ENCODE measurements at places on chromosomes 3 and 15. TPM values are rescaled to one million over a fixed set of nuclear protein-coding genes. Genes with fewer than 3 reads are reported as not detected.

Gene LPP
- total RNA-seq, result 102 TPM

Gene DUSP7
- 13.5 TPM for total RNA-seq

Gene ANKRD63
- total RNA-seq, result not detected

Gene PRSS50
- total RNA-seq, result not detected

Gene ZDHHC19
- total RNA-seq, result not detected

Gene FAM227B
- total RNA-seq, result 5.1 TPM

Gene SLC2A2
- not detected for total RNA-seq

Gene CYP11A1
- total RNA-seq, result not detected

Gene SLC38A3
- total RNA-seq, result not detected

Gene CPB1
- not detected for total RNA-seq

Gene HCLS1
- 241 TPM for total RNA-seq

Gene SCAANT1
- total RNA-seq, result not detected

Gene ANXA2
- total RNA-seq, result 29.8 TPM

Gene ALDH1A2
- total RNA-seq, result not detected

Gene GABRG3
- total RNA-seq, result not detected

Gene CADPS
- total RNA-seq, result 79.5 TPM

Gene IFRD2
- total RNA-seq, result 97.3 TPM

Gene RGMA
- total RNA-seq, result not detected

GRCh38 chr15:40072216-40072990, 33.4 kb upstream of the SRP14 start:
- no peak for DNase-seq

DNA sequence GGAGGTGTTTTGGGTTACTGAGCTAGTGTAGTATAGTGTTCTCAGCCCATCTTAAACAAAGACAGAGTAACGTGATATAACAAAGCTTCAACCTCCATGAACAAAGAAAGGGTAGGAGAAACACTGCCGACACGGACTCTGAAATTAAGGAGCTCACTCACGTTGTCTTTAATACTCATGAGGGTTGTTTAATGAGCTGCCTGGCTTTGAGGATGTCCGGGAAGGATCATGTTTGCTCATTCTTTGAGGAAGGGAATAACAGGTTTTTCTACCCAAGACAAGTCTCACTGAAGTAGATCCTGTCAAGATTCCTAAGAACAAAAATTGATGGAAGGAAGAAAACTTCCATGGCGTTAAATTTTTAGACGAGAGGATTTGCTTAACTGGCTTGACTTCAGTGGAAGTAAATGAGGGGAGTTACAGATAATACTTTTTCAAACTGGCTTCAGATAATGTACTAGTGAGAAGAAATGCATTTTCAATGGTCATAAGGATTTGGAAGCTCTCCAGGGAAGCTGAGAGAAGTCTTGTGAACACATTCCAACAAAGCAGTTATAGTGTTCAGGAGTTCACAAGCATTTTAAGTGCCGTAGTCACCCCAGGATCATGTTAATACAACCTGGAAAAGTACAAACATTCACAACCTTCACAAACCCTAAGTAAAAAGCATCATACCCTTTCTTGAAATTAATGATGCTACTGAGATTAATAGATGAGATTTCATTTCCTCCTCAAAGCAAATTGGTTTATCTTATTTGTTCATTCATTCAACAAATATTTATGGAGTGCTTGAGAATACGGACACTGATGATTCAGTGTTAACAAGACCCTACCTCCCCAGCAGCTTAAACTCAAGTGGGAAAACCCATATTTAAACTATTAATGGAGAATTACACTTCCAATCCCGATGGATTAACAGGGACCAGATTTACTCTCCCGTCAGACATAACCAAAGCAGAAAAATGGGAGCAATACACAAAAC, 101.5 kb downstream of the SHQ1 start:
- no peak for DNase-seq

GRCh38 chr15:45174069-45174468, 13.7 kb downstream of the SHF start:
- no peak for DNase-seq

- no peak for DNase-seq
These were observed 56.3 kb upstream of the MRPS22 start for GRCh38 chr3:139287557-139287956.

- no peak for DNase-seq
These were observed 1.2 kb downstream of the ACOX2 start for GRCh38 chr3:58535531-58536500.

DNA sequence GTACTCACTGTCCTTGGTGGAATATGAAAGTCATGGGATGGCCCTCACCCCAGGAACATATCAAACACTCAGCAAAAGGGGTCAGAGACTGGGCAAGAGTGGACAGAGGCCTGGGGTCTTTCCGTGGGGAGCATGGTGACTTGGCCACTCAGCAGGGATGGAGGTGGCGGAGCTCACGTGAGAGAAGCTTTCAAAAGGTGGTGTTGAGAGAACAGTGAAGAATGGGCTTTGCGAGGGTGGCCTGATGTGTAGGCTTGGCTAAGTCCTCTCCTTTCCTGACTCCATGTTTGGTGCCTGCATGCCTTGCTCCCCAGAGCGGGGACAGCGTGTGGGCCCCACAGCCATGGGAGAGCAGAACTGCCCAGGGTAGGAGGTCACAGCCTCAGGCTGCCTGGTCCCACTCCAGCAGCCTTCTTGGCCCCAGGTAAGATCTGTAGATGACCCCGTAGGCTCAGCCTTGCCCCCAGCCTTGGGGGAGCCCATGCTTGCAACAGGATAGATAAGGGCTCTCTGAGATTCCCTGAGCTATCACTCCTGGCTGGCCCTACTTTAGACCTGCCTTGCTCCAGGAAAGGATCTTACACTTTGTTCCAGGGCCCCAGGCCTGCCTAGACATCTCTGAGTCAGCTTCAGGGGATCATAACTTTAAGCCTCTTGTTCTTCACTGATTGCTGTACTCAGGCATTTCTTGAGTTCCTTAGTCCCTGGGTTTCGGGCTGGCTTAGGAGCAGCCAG, 17.0 kb downstream of the RPLP1 start:
- no peak for DNase-seq

DNA sequence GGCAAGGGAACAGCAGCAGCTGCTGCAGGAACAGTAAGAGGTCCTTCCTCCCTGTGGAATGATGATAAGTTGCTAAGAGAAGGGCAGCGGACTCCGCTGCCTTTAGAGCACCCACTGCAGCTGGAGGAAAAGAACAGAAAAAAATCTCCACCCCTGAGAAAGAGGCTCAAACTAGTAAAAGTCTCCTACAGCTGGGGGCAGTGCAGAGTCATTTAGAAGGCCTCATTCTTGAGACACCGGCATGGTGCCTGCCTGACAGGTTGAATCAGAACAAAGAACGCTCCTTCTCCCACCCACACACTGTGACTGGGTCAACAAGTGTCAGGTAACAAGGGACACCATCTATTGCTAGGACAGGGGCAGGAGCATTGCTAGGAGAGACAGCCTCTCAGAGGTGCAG, 188.4 kb downstream of the ABHD5 start:
- peak; percentile 73 for DNase-seq

GRCh38 chr3:194492001-194492400, 5.2 kb upstream of the ATP13A3 start:
- no peak for DNase-seq

GRCh38 chr3:59258550-59259260, 208.9 kb upstream of the CFAP20DC start:
- DNase-seq, result no peak

GRCh38 chr15:90873998-90874605, 5.7 kb downstream of the FURIN start:
- DNase-seq, result no peak

DNA sequence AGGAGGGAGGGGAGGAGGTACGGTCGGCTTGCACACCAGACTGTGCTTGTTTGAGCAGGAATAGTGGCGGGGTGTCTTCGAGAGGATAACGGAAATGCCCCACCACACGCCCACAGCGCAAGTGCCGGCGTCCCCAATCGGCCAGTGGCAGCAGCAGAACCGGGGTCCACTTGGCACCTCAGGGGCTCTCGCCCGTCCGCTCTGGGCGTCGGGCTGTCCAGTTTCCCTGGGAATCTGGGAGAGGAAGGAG, 53.7 kb downstream of the CCDC54 start:
- DNase-seq, result no peak

DNA sequence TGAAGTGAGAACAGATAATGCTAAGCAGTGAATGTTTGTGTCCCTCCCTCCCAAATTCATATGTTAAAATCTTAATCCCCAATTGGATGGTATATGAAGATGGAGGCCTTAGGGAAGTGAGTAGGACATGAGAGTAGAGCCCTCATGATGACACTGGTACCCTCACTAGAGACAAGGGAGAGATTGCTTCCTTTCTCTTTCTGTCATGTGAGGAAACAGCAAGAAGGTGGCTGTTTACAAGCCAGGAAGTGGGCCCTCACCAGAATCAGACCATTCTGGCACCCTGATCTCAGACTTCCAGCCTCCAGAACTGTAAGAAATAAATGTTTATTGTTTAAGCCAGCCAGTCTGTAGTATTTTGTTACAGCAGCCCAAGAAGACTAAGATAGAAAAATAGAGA, 209.5 kb downstream of the SATB1 start:
- DNase-seq, result peak; percentile 50

- DNase-seq, result no peak
These were observed 326.6 kb upstream of the C2CD4B start for GRCh38 chr15:62491642-62492041.

- DNase-seq, result no peak
These were observed 76.2 kb downstream of the CCK start for GRCh38 chr3:42189736-42190135.

GRCh38 chr3:70065696-70066253, 66.2 kb downstream of the SAMMSON start:
- DNase-seq, result no peak

DNA sequence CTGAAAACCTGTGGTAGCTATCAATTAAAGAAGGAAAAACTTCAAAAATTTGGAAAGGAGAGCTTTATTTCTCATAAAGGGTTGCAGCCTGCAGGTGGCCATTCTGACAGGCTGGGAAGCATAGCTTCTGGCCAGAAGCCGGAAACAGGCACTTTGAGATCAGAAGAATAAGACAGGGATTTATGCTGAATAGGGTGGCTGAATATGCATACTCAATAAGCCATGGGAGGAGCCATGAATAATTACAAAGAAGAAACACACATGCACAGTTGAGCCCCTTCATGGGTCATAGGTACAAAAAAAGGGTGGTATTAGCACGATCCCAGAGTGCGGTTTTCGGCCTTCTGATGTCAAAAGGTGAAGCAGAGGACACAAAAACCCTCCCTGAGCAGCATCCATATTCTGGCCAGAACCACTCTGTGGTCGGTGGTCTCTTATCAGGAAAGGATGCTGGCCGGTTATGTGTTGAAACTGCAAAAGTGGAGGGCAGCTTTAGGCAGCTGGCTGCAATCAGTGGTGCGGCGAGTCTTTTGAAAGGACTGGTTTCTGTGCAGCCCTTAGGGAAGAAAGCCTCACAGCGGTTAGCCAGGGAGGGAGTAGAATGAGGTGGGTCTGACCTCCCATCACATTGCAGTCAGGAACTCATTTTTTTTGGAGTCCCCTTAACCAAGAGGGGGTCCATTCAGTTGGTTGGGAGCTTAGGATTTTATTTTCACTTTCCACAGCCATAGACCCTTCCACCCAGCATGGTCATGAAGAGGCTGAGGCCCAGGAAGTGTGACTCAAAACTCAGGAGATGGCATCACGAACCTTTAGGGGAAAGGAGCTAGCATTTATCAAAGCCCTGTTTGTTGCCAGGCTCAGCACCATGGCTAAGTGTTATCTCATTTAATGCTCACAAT, 34.7 kb upstream of the CCDC174 start:
- DNase-seq, result no peak

GRCh38 chr3:140629357-140630137, 48.3 kb upstream of the TRIM42 start:
- no peak for DNase-seq

GRCh38 chr15:99345832-99346462, 94.7 kb downstream of the LRRC28 start:
- DNase-seq, result peak; percentile 6

DNA sequence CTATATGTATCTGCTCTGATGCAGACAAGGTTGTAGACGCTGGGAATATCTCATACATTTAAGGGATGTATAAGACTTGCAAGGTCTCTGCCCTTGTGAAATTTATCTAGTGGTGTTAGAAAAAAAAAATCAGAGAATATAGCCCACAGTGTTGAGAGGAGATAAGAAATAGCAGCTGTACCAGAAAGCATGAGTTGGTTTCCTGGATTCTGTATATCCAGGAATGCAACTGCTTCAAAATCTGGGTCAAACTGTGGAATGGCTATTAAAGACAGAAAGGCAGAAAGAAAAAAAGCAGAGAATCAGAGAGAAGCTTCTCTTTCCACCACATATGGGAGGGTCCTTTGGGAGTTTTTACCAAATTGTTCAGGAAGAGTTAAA, 1.5 kb upstream of the TMEM212 start:
- no peak for DNase-seq

GRCh38 chr15:24761704-24762302, 86.2 kb downstream of the NPAP1 start:
- no peak for DNase-seq

GRCh38 chr3:152050903-152051302, 177.5 kb downstream of the SUCNR1 start:
- no peak for DNase-seq

DNA sequence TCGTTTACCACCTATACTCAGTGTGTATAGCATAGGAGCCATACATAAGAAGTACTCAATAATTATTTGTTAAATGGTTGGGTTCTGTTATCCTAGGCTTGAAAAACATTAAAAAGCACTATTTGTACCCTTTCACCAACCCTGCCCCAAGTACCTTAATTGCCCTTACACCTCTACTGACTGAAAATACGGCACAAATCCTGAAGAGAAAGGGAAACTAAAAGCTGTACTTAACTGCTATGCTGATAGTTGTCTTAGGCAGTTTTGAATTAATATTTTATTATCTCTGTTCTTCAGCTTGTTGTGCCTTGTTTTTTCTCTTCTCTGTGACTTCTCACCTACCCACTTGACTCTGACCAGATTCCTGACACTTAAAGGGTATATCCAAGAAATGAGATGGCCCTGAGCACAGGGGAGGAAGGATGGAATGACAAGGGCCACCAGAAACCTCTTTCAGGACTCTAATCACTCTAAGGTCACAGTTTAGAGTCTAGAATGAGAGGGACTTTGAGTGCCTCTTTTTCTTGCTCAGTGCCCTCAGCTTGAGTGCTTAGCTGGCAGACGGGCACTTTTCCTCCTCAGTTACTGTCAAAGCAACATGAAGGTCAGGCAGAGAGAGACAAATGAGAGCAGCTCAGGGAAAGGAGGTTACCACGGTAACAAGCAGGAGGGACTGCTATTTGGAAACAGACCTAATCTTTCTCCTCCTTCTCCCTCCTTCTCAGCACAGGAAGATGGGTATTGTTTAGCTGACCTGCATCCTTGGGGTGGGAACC, 136.5 kb downstream of the ZNF609 start:
- DNase-seq, result no peak

DNA sequence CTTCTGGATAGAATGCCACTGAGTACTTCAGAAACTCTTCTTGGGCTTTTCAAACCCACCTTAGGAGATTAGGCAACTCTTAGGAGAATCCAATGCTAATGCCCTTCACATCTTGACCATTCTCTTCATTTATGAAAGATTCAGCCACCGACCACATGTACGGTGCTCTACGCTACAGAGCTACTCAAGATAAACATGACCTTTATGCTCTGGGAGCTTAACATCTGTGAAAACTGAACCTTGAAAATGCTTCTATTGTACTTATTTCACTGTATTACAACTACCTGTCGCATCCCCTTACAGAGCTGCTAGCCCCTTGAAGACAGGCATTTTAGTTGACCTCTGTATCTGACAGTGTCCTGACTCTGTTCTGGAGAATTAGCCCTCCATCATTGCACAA, 19.5 kb upstream of the ARRDC4 start:
- no peak for DNase-seq

- DNase-seq, result no peak
These were observed 2.6 kb upstream of the IL20RB start for GRCh38 chr3:136954980-136955780.

- DNase-seq, result no peak
These were observed 600 bp upstream of the CHRNA5 start for GRCh38 chr15:78564743-78565096.

- DNase-seq, result no peak
These were observed at the start of gene CLDN11 for GRCh38 chr3:170418422-170419398. CLDN11 (plus strand) TSS chr3:170418868; CDS start chr3:170419067, 199 bp downstream.
